ENCODE measurements at places on chromosomes 12 and 14. TPM values are rescaled to one million over a fixed set of nuclear protein-coding genes. Genes with fewer than 3 reads are reported as not detected.

The ATL1 gene
- 4.2 TPM for total RNA-seq

The GNB3 gene
- 1.9 TPM for total RNA-seq

The KHNYN gene
- 28.4 TPM for total RNA-seq

The ADIPOR2 gene
- 47.3 TPM for total RNA-seq

The C12orf54 gene
- total RNA-seq = not detected

The LTBR gene
- total RNA-seq = 198 TPM

The PAX9 gene
- 2.9 TPM for total RNA-seq

The NCKAP5L gene
- 6.5 TPM for total RNA-seq

The CISTR gene
- total RNA-seq = not detected

The MDM1 gene
- total RNA-seq = 6.5 TPM

The CLEC7A gene
- not detected for total RNA-seq

The SRRM4 gene
- not detected for total RNA-seq

The CFAP73 gene
- 0.10 TPM for total RNA-seq

The FGF23 gene
- not detected for total RNA-seq

The GLIPR1L1 gene
- total RNA-seq = not detected

The PRICKLE1 gene
- 0.73 TPM for total RNA-seq

The TRIM9 gene
- 8.3 TPM for total RNA-seq

The ACADS gene
- total RNA-seq = 8.9 TPM

The KRT78 gene
- not detected for total RNA-seq

The FAM90A1 gene
- not detected for total RNA-seq

The SDR9C7 gene
- total RNA-seq = not detected

The TAS2R10 gene
- total RNA-seq = not detected

The CCDC85C gene
- 37.3 TPM for total RNA-seq

The TMEM233 gene
- total RNA-seq = 0.06 TPM

The MAPKAPK5 gene
- total RNA-seq = 58.2 TPM

The C1QL4 gene
- total RNA-seq = 4.3 TPM

The CLEC1B gene
- total RNA-seq = not detected

The GPRC5D gene
- total RNA-seq = not detected

The SYCP3 gene
- not detected for total RNA-seq

The TSPAN9 gene
- total RNA-seq = 18.7 TPM

The KIF21A gene
- 20.1 TPM for total RNA-seq

The TUBA1A gene
- total RNA-seq = 152 TPM

The FOXG1 gene
- 0.17 TPM for total RNA-seq

The SERPINA3 gene
- 6.6 TPM for total RNA-seq

The RPGRIP1 gene
- 0.23 TPM for total RNA-seq

The AQP6 gene
- total RNA-seq = not detected

The GALNT8 gene
- not detected for total RNA-seq

The HOXC13 gene
- 9.8 TPM for total RNA-seq

The NRDE2 gene
- 8.6 TPM for total RNA-seq

The LRTM2 gene
- not detected for total RNA-seq

The HOXC6 gene
- 5.4 TPM for total RNA-seq

The PRMT5 gene
- total RNA-seq = 132 TPM

The PSME2 gene
- 166 TPM for total RNA-seq

The FITM1 gene
- not detected for total RNA-seq

The CEP290 gene
- 6.5 TPM for total RNA-seq

The SYT10 gene
- total RNA-seq = not detected

The NOP9 gene
- total RNA-seq = 16.6 TPM

The PRH1 gene
- 3.0 TPM for total RNA-seq

The INHBE gene
- 0.12 TPM for total RNA-seq

The PDZRN4 gene
- total RNA-seq = not detected

The ACSS3 gene
- not detected for total RNA-seq

The ZFHX2 gene
- 1.2 TPM for total RNA-seq

The MYH6 gene
- not detected for total RNA-seq

The ADCY6 gene
- 15.8 TPM for total RNA-seq

The REP15 gene
- total RNA-seq = 0.12 TPM

The PAPLN gene
- 7.8 TPM for total RNA-seq

The DACT1 gene
- total RNA-seq = 0.44 TPM

The LRP6 gene
- total RNA-seq = 17.8 TPM
